ENCODE measurements at places on chromosomes 6 and 20.
A peak's percentile ranks its signal among the peaks of the same experiment; 100 is the strongest.

GRCh38 chr20:5643936-5644335 is 106.3 kb upstream of the SHLD1 start:
- no peak for DNase-seq

DNA sequence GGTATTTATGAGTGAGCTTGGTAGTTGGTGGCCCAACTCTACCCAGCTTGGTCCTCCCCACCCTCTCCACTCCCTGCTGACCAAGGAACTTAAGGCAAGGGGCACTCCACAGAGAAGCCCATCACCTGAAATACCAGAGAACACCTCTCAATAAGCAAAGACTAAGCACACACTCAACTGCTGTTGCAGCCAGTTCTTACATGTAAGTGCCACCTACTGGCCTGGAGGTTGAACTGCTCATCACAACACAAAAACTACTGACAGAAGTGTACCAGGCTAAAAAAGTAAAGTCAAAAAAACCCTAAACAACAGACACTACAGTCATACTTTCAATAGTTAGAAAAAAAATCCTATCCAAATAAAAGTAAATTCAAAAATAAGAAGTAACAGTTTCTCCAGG is 146.2 kb downstream of the FAM83B start:
- DNase-seq: no peak

GRCh38 chr6:25150031-25150430 is 129.1 kb upstream of the CARMIL1 start:
- no peak for DNase-seq

- no peak for DNase-seq
These were observed 264.6 kb upstream of the MAN1A1 start for GRCh38 chr6:119614138-119614537.

GRCh38 chr6:68634726-68635411 is at the start of gene ADGRB3:
TSS of gene ADGRB3 (plus strand) at chr6:68635282. CDS start at chr6:68638676, 3,394 bp downstream.
- DNase-seq: peak; percentile 95

GRCh38 chr20:46046588-46047310 is 17.7 kb downstream of the SLC12A5 start:
- no peak for DNase-seq

DNA sequence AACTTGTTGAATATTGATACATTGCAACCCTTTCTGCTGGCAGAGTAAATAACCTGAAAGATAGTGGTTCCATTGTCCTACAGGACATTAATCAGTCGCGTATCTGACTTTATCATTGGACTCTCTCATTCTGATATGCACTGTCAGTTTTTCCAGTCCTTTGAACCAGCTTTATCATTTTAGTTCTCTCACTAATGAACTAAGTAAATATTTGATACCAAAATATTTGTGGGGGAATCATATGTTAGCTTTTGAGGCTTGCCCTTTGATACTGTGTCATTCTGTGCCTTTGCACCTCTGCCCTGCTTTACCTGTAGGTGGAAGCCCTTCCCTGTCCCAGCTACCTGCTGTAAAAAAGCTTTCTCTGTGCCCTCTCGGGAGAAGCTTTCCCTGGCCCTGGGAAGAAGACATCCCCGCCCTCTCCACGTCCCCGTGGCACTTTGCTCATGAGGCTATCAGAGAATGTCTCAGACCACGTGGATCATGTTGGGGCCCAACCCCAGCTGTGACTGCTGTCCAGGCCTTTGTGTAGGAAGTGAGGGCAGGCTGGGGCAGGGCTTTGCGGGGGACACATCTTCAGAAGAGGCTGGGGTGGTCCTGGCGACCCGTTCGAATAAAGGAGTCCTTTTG is 117.8 kb upstream of the NXT1 start:
- no peak for DNase-seq

GRCh38 chr6:118252474-118252873 is 295.6 kb upstream of the PLN start:
- DNase-seq: no peak

- DNase-seq: peak; percentile 7
These were observed 881 bp upstream of the MCM3 start for GRCh38 chr6:52285177-52286068.
